ENCODE measurements at places on chromosomes 5 and 9.

DNA sequence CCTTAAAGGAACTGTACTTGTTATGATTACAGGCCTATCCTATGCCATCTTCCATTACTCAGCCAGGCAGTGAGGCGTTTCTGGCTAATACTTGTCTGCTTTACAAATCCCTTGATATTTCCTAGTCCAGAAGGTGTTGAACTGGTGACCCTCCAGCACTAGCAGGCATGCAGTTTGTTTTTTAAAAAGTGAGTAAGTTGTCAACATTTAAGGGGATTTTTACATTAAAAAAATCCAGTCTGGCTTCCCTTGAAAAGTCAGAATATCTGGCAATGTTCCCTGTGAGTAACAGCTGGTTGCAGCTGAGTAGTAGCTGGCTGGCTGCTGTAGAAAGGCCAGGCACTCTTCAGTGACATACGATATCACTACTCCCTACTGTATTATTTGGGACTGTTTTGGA, 21.8 kb downstream of the GRIN3A start:
- no peak overlapping the region for H3K27ac ChIP-seq
- no peak overlapping the region for H3K4me3 ChIP-seq
- no peaks in the 10 kb centered on the region for H3K4me1 ChIP-seq
- peaks cover 23% of the 10 kb centered on the region for H3K27me3 ChIP-seq
- DNase-seq = no peak

DNA sequence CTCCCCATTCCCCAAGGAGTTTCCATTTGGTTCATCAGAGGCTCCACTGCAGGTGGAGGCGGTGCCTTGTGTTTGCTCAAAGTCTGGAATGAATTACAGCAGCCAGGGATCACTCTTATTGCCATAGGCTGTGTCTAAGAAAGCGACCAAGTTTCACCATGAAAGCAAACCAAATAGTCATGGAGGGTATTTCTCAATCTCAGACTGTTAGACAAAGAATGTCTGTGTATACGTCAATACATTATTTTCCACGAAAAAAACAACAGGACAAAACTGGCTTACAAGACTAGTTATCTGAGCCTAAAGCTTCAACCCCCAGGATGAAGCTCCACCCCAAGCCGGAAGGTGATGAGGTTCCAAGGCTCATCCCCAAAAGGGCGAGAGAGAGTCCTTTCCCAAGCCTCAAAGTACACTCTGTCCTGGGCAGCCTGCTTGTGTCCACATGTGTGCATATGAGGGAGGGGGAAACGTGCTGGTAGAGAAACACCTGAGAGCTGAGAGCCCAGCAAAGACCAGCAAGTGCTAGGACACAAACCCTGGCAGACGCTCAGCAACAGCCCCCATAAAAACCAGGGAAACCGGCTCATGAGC, 4.3 kb downstream of the B4GALT1 start:
- peaks cover 79% of the 10 kb centered on the region for H3K4me1 ChIP-seq
- no peak for DNase-seq
- peak overlapping the region; percentile 24 for H3K4me3 ChIP-seq
- H3K27ac ChIP-seq = peak overlapping the region; percentile 92

DNA sequence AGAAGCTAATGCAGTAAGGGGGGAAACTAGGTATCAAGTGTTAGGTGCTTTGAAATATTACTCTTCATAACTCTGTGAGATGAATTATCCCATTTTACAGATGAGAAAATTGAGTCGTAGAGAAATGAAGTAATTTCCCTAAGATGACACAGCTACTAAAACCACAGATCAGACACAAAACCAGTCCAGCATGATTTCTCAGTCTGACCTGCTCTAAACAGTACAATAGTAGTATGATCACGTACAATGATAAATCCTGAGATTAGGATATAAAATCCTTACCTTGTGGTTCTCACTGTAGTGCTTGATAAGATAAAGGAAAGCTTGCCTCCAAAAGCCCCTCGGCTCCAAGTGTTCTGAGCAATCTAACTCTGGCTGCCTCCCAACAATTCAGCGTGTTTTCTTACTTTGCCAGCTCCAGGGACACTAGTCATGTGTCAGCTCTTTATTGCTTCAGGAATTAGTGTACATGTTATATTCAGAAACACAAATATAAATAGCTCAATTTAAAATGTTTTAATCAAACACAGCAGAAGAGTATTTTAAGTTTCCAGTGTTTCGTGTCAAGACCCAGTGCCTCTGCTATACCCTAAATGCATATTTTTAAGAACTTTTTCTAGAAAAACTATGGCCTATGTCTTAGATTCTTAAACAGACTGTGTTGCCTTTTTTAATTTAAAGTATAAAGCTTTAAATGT, 243.6 kb downstream of the DENND1A start:
- no peak for DNase-seq
- H3K36me3 ChIP-seq = peaks cover 18% of the 10 kb centered on the region
- no peaks in the 10 kb centered on the region for H3K27me3 ChIP-seq
- H3K27ac ChIP-seq = no peak overlapping the region

- no peaks in the 10 kb centered on the region for H3K27me3 ChIP-seq
- DNase-seq = no peak
- H3K4me3 ChIP-seq = no peak overlapping the region
- no peak overlapping the region for H3K27ac ChIP-seq
These were observed 33.8 kb downstream of the RCL1 start for GRCh38 chr9:4826417-4827166.

Measured in activated naive CD8-positive, alpha-beta T cell treated with anti-CD3 and anti-CD28 coated beads for 36 hours (primary cell).